ENCODE measurements at places on chromosomes 2 and 18.

- no peak for DNase-seq
Measured at GRCh38 chr2:221203856-221204255, 368.2 kb downstream of the EPHA4 start.

GRCh38 chr2:19673213-19673791 is 228.5 kb downstream of the TTC32 start:
- DNase-seq, result peak; percentile 73

DNA sequence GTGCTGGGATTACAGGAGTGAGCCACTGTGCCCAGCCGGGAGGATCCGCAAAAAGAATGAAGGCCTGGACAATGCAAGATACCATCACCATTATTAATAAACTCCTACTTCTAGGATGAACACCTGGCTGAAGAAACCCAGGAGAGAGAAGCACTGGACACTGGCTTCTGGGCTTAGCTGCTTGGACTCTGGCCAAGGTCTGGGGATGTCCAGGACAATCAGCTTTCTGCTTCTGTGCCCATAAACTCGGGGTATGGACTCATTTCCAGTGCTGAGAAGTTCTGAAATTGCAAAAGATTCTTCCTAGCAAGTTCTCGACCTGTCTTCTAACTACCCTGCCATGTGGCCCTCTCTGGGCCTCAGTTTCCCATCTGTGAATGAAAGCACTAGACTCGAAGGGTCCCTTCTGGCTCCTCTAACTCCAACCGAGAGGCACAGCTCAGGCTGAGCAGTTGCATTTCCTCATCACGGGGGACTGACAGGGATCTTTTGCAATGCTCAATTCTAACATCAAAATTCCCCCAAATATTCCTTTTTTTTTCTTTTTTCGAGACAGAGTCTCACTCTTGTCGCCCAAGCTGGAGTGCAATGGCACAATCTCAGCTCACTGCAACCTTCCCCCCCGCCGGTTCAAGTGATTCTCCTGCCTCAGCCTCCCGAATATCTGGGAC is 2.4 kb upstream of the SH2D6 start:
- no peak for DNase-seq

DNA sequence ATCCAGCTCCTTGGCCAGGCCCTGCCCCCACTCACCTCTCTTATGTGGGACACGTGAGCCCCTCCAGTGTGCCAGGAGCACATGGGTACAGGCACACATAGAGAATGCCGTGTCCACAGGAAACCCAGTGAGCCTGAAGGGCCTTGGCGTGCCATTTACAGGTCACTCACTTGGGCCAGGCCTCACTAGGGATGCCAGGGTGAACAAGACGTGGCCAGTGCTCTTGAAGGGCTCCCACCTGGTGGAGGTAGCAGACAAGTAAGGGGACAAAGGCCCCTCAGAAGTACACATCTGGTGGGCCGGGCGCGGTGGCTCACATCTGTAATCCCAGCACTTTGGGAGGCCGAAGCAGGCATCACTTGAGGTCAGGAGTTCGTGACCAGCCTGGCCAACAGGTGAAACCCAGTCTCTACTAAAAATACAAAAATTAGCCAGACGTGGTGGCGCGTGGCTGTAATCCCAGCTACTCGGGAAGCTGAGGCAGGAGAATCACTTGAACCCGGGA is 15.1 kb upstream of the C1QL2 start:
- no peak for DNase-seq

- DNase-seq, result no peak
Measured at GRCh38 chr2:217939629-217940245, 63.1 kb downstream of the TNS1 start.

GRCh38 chr18:22465859-22466457 is 48.2 kb upstream of the CTAGE1 start:
- peak; percentile 87 for DNase-seq

DNA sequence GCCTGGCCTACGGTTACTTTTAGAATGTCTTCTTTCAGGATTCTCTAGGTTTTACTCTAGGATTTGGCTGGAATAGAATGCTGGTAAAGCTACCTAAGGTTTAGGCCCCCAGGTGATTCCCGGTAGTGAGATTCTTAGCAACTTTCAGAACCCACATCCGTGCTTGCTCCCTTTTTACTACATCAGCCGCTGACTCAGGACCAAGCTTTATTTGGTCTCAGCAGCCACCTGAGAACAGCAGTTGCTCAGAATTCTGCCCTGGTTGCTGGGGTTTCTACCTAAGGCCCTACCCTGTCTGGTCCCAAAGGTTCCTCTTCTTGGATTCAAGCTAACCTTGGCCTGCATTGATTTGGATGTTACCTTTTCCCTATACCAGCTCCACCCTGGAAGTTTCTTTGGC is 36.1 kb upstream of the NDUFV2 start:
- no peak for DNase-seq

GRCh38 chr2:189870381-189871085 is 86.3 kb downstream of the PMS1 start:
- DNase-seq, result no peak

GRCh38 chr18:48452861-48453323 is 43.7 kb upstream of the ZBTB7C start:
- DNase-seq, result no peak

DNA sequence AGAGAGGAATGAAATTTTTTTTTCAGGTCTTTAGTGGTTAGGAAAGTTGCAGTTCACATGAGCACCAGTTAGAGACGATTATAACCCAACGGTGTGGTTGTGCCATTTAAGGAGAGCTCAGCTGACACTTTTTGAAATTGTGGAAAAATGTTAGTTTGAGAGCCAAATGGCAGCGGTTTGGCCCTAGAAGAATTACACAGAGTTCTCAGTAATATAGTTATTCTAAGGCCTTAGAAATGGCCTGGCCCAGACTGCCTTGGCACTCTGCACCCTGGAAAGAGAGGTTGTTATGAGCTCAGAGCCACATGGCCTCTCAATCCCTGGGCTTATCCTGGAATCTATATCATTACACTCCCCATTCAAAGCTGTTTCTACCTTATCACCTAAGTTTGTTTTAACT is 117.4 kb downstream of the RHBDD1 start:
- no peak for DNase-seq

DNA sequence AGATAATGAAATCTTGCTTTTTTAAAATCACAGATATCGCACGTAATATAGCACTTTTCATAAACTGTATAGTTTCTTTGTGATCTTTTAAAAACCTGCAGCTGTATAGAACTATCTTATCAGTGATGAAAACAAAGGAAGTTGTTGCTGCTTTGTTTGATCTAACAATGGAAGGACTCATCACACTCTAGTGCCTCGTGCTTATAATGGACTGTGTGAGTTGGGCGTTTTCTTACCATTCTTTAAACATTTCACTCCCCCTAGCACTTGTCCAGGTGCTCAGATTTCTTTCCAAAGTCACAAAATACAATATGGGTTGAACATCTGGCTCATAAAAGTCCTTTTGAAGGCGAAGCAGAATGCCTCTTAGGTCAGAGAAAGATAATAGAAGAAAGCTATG is 94.8 kb upstream of the SPATS2L start:
- no peak for DNase-seq

GRCh38 chr2:207512356-207512755 is 17.4 kb upstream of the CREB1 start:
- DNase-seq, result no peak

GRCh38 chr2:65465857-65466256 is 33.5 kb upstream of the SPRED2 start:
- no peak for DNase-seq

- no peak for DNase-seq
Measured at GRCh38 chr2:197191177-197191939, 119.2 kb downstream of the ANKRD44 start.

DNA sequence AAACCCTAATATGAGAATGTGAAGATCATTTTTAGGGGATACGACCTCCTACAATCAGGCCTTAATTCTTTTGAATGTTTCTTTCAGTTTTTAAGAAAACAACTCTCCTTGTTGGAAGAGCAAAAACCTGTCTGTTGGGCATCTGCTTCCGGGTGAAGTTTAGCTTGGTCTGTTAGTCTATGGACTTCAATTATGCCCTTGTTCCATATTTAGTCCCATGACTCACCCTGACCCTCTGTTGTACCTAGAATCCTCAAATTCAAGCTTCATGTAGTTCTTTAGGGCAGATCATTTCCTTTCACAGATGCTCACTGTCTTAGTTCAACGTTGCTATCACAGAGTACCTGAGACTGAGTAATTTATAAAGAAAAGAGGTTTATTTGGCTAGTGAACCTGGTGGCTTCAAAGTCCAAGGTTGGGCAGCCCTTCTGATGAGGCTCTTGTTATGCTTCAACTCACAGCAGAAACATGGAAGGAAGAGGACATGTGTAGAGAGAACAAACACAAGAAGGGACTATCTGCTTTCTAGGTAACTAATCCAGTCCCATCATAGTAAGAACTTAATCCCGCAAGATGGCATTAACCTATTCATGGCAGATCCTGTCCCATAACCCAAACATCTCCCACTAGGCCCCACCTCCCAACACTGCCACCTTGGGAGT is 82.5 kb upstream of the SERPINE2 start:
- DNase-seq, result no peak

DNA sequence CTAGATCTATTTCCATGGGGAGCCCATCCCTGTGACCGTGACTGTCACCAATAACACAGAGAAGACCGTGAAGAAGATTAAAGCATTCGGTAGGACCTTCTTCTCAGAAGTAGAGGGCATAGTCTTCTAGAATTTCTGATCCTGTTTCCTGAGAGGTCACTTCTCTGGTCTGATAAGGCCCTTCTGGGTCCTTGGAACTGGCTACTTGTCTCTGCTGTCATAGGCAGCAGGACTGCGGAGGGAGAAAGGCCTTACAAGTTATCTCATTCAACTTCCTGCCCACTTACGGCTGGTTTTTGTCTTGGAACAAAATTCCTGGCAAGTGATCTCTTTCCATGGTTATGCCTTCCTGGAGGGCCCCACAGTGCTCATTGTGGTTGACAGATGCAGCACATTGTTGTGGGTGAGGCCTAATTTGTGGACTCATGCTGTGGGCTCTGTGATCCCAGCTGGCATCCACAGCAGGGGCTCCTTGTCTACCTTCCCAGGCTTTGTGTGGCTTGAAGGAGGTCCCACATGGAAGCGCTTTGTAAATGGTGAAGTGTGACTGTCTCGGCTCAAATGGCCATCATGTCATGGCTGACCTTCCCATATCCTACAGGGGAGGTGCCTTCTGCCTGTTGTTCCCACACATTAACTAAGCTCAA is 22.0 kb downstream of the SAG start:
- no peak for DNase-seq

DNA sequence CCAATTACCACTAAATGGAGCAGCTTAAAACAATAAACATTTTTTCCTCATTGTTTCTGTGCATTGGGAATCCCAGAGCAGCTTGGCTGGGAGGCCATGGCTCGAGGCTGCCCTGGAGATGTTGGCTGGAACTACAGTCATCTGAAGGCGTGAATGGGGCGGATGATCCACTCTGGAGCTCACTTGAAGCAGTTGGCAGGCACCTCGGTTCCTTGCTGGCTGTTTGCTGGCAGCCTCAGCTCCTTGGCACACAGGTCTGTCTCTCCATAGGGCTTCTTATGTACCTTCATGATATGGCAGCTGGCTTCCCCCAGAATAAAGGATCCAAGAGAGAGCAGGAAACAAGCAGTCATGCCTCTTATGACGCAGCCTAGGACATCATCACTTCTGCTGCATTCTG is 227.0 kb upstream of the COPS8 start:
- peak; percentile 46 for DNase-seq

DNA sequence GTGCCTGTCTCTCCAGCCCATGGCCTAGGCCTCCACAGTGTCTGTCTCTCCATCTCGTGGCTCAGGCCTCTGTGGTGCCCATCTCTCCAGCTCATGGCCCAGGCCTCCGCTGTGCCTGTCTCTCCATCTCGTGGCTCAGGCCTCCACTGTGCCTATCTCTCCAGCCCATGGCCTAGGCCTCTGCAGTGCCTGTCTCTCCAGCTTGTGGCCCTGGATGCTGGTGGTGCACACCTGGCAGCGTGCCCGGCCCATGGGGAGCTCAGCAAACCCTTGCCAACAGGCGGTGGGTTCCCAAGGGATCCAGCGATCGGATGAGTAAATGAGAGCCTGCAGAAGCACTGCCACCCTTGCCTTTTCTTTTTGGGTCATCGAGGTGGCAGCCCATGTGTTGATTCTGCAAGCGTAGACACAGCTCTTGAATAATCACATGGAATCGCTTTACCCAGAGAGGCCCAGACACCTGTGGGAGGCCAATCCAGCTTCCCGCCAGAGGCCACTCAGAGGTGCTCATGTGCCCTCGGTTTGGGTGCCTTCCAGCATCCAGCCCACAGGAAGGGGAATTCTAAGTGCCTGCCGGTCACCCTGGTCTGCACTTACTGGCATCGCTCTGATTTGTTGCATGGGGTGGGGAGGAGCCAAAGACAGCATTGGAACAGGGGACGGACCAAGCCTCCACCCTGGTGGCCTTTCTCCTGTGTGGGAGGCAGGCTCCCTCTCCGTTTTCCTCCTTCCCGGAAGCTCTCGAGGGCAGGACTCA is 101.8 kb upstream of the HDAC4 start:
- DNase-seq, result no peak

- no peak for DNase-seq
Measured at GRCh38 chr2:151857650-151858049, 29.4 kb upstream of the ARL5A start.

GRCh38 chr2:160431441-160431840 is 62.2 kb downstream of the RBMS1 start:
- DNase-seq, result no peak

- DNase-seq, result no peak
Measured at GRCh38 chr2:1863386-1863785, 119.1 kb upstream of the PXDN start.

GRCh38 chr18:59909289-59910036 is 9.7 kb downstream of the PMAIP1 start:
- no peak for DNase-seq

- DNase-seq, result no peak
Measured at GRCh38 chr2:111905990-111906735, 7.8 kb downstream of the MERTK start.

- DNase-seq, result no peak
Measured at GRCh38 chr2:216222650-216223352, 113.7 kb downstream of the XRCC5 start.

GRCh38 chr2:191869178-191869577 is 22.3 kb upstream of the CAVIN2 start:
- DNase-seq, result no peak

GRCh38 chr18:59800897-59801296 is 98.9 kb upstream of the PMAIP1 start:
- no peak for DNase-seq
